Amygdala (tissue), 56 donors: ENCODE measurements at places on chromosomes 7 and 10.

- DNase-seq: no peak
These were observed 230.3 kb upstream of the PFKP start for GRCh38 chr10:2836921-2837662.

DNA sequence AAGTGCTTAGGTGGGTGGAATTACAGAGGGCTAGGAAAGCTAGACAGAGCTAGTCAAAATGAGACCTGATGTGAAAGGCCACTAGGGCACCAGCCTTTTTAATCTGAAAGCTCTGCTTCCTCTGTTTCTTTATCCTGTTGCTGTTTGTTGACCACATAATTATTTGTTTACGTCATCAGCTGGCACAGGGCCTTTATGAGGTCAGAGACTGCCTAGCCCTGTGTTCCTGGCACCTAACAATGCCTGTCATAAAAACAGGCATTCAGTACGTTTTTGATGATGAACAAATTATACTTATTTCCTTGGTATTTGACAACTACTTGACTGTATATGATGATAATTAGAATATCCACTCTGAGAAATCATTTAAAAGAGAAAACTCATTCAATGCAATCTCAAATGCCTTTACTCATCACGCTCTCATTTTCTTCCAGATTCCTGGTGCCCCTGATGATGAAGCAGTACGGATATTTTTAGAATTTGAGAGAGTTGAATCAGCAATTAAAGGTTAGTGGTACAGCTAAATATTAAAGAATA, 26.0 kb downstream of the RBM17 start:
- DNase-seq: no peak

DNA sequence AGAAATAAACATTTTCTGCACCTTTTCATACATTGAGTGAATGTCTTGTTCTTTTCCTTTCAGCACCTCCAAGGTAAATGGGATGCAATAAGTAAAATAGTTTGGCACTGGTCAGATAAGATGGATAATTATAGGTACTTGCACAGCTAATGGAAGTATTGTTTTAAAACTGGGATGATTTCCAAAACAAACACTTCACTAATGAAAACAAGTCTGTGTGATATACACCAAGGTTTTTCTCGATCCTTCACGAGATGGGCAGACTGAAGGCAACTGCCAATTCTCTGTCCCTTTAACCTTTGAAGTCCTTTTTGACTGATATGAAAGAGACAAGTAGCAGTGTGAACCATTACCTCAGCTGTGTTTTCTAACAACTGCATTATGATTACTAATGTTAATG, 423.8 kb downstream of the GFRA1 start:
- DNase-seq: no peak

GRCh38 chr7:135151533-135151932, 3.7 kb downstream of the TMEM140 start:
- no peak for DNase-seq

- DNase-seq: no peak
These were observed 410.0 kb upstream of the RNF32 start for GRCh38 chr7:156230576-156230975.

DNA sequence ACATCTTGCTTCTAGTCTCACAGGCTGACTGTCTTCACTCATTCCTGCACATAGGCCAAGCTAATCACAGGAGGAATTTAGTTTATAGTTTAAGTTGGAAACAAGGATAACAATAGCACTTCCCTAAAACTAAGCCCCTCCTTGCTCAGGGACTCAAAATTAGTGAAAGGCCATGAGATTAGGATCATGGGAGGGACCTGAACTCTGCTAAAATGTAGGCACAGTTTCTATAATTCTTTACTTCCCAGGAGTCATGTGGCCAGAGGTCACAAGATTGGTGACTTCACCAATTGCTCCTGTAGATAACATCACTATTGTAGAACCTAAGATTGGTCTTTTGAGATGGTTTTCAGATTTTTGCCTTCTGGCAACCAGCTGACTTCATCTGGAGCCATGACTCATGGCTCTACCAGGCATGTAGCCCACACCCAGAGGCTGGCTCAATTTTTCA, 14.8 kb upstream of the UPP1 start:
- no peak for DNase-seq
